Activated naive CD8-positive, alpha-beta T cell treated with anti-CD3 and anti-CD28 coated beads, Interleukin-2, amount 50 U/mL, for 16 hours (primary cell): ENCODE measurements at places on chromosomes 12 and 14.

GRCh38 chr14:72451054-72451972, 442.6 kb downstream of the DPF3 start:
- DNase-seq, result no peak

DNA sequence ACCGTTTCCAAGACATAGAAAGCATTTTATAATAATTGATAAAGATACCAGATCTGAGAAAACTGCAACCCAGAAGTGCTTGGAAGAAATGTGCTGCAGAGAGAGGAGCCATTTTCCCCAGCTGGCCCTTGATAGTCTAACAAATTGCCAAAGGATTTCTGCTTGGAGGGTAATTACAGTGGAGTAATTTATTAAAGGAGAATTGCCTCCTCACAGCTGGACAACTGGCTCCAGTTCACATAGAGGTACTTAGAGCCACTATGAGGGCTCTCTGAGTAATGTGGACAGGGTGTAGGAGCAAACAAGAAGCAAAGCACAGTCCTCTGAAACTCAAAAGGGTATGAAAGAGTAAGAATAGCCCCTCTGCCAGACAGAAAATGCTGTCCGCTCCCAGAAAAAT, 335.6 kb downstream of the SYT1 start:
- no peak for DNase-seq

DNA sequence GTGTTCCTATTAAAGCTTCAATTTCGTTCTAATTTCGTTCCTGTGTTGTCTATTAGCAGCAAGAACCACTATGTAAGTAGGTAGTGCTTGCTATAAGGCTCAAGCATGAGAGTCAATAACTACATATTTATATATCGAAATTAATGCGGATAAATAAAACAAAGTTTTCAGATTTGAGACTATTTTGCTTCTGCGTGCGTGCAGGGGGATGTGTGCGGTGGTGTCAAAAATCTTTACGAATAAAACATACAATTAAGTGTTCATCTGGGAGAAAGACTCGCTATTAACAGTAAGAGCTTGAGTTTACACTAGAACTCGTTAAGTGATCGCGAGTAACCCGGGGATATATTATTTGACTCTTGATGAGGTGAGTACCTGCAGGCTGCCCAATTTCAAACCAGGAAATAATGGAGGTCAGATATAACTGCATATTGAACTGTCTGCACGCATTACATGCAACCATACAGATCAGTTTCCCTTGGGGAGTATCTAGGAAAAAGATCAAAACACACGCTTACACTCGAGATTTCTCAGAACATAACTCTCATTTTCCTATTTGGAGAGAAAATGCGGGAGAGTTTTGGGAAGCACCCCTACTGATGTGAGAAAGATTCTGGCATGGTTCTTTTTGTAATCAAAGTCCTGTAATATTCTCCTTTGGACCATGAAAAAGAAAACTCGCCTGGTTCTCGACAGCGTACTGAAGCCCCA, 813 bp downstream of the TWF1 start:
- no peak for DNase-seq

DNA sequence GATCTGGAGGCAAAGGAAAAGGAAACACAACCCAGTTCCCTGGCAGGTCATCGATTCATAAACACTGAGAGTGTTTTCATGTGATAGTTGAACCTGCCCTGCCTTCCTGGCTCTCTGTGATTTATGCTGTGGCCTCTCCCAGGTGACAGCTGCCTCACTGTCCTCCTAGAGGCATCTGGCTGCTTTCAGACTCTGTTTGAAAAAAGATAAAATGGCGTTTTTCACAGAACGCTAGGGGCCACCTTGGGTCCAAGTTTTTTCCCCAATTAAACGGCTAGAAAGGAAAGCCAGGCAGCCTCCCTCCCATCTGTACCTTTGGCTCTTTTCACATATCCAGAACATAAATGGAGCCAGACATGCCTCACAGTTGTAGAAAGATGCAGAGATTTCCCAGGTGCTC, 252.6 kb upstream of the CCDC196 start:
- DNase-seq, result no peak

GRCh38 chr14:56127156-56127555, 8.9 kb downstream of the PELI2 start:
- no peak for DNase-seq

DNA sequence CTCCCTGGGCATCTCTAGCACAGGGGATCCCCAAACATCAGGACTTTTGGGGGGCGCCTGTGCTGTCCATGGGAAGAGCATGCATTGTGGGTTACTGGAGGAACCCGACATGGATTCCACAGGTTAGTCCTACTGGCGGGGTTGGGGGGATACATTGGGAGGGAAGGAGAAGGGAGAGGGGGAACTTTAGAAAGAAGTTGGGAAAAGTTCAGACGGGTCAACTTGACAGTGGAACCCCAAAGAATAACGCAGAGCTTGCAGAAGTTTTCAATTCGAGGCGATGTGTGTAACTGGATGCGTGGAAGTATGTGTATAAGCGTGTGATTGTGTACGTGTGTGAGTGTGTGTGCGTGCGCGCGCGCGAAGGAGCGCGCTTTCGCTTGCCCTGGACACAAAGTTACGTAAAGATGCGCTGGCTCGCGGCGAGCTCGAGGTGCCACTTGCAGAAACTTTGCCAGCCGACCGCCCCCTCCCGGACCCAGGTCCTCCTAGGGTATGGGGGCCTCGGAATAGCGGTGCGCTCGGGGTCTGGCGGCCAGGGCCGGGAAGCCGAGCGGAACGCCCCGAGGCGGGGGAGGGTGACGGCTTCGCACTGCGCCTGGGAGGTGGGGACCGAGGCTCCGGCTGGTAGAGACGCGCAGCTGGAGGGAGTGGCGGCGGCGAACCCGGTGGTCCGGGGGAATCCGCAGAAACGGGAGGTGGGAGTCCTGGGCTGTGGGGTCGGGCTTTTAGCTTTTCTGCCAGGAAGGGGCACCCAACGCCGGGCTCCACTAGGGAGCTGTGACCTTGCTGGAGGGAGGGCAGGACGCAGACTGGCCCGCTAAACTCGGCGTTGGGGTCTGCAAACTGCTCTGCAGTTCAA, 669 bp downstream of the RFX4 start:
- DNase-seq, result no peak

DNA sequence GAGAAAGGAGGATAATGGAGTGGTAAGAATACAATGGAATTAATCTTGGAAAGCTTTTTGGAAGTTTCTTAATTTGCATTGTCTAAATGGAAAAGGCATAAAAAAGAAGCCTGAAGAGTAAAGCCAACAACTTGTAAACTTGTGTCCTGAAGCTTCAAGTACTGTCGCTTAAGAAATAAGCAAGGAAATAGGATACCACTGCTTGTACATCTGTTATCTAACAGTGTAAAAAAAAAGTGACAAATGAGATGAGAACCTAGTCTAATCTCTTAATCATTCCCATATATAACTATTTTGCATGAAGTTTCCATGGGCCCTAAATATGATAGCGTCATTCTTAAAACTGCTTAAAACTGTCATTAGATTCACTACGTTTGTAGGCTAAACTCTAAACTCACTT, 134.0 kb upstream of the DYRK2 start:
- no peak for DNase-seq

GRCh38 chr12:93979189-93979588, 169.2 kb upstream of the PLXNC1 start:
- DNase-seq, result no peak

- DNase-seq, result no peak
These were observed 824 bp downstream of the OAS1 start for GRCh38 chr12:112907415-112908157.

DNA sequence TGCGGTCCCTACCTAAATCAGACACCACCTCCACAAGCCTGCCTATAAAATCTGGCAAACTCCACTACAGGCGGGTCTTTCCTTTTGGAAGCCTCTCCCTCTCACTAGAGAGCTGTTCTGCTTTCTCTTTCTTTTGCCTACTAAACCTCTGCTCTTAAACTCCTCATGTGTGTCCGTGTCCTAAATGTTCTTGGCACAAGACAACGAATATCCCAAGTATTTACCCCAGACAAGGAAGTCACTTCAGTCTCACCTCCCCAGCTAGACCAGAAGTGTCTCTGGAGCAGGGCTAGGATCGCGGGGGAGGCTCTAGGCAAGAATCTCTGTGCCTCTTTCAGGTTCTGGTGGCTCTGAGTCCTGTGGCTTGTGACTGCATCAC, 37.2 kb upstream of the FICD start:
- DNase-seq, result no peak

DNA sequence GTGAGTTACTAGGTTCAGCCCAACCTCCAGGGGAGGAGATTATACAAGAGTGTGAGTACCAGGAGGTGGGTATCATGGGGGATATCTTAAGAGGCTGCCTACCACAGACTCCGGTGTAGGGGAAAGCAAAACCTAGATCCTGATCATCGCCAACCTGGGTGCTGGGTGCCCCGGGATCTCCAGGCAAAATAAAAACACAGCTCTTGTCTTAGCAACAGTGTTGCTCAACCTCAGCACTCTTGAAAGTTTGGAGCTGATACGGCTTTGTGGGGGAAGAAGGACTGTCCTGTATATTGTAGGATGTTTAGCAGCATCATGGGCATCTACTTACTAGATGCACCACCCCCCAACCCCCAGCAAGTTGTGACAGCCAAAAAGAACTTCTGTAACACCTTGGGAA, 74.5 kb downstream of the CCDC60 start:
- DNase-seq, result no peak

- no peak for DNase-seq
These were observed 20.2 kb upstream of the FAM234B start for GRCh38 chr12:13023811-13024530.

DNA sequence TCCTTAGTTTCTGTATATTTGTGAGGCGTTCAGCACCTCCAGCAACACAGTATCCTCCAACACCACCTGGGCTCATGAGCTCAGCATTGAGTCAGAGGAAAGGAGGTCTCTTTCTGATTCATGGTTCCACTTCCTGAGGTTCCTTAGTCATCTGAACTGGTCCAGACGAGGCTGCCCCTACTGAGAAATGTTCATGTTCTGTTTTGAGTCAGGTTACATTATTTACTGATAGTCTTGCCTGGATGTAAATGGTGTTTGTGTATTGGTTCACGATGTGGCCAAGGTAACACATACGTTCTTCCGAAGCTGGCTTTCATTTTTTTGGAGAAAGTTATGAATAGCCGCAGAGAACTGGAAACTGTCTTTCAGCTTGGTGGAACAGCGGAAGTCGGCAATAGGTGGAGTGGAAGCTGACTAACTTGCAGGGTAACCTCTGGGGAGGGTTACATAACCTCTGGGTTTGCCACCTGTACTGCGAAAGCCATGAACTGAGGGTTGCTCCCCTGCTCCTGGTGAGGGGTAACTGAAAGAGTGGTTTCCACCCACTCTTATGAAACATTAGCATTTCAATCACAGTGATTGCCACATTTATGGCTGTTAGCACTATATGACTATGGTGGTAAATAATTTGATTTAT, 42.2 kb upstream of the MANSC4 start:
- DNase-seq, result peak; percentile 20

DNA sequence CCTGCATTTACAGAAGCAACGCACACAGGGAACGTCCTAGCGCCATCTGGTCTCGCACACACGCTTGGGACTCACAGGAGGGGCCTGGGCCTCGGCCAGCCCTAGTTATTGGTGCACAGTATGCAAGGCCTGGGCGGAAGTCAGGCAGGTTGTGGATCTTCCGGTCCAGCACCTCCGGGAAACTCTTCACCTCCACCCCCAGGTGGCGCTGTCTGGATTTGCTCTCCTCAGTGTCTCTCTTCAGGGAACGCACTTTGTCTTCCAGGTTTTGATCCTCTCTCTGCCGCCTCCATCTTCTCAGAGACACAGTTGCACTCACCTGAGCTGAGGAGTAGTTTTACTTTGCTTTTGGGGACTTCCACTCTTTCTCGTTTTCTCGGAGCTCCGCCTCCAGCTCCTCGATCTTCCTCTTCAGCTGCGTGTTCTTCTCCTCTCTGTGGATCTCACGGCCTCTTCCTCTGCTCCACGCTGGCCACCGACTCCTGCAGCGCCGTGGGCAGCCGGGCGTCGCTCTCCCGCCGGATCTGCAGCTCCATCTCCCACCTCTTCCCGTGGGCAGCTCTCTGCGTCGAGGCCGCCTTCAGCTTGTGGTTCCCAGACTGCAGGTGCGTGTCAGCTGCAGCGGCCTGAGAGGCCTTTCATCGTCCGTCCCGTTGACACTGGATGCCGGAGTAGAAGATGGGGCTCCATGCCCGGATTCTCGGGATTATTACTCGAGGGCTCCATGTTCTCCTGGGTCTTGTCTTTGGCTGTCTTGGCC, 933.8 kb downstream of the TMEM121 start:
- DNase-seq, result peak; percentile 47

- no peak for DNase-seq
These were observed 711.4 kb downstream of the FSCB start for GRCh38 chr14:43795600-43796228.

DNA sequence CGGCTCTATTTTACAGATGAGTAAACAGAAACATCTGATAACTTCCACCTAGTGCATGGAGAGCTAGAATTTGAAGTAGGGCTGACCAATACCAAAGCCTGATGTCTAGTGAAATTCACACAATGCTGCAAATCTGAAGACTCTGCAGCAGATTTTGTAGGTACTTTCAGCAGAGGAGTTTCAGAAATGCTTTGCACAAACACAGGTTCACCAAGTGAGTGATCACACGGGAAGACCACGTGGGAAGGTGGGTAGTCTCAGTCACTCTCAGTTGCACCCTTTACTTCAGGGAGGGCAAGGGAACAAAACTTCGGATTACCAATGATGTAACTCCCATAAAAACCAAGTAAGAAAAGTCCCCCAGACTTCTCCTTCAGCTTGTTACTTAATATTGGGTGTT, 63.3 kb upstream of the DAAM1 start:
- DNase-seq, result no peak

DNA sequence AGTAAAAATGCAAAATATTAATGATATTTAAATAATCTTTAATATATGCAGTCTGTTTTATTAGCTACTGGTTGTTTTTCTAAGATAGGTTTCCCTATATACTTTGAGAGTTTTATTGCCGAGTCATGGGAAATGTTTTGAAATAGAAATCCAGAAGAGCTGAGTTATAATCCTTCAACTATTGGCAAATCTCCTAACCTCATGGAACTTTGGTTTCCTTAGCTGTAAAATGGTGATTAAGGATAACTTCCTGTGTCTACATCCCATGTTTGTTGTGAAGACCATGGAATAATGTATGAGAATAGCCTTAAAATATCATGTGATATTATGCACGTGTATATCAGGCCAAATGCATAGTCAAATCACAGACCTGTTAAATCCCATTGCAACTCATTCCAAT, 51.0 kb downstream of the UNC79 start:
- DNase-seq, result no peak

- no peak for DNase-seq
These were observed 134.6 kb upstream of the PZP start for GRCh38 chr12:9342614-9343353.
